Non-pigmented ciliary epithelial cell (primary cell): ENCODE measurements at places on chromosomes 16 and 17.

DNA sequence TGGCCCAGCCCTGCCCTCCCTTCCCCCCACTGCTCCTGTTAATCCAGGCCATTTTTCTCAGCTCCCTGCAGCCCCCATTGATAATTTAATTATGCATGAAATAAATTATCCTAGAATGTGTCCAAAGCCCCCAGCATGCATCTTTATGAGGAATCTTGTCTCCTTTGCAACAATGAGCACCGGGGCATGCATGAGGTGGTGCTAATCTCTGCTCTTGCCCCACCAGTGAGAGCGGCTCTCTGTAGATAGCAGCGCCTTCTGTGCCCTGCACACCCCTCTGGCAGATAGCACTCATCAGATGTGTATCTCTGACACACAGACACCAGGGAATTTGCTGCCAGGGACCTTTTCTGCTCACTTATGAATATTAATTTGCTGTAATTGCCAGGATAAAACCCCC is 140.2 kb upstream of the CDC42EP4 start:
- DNase-seq: no peak

DNA sequence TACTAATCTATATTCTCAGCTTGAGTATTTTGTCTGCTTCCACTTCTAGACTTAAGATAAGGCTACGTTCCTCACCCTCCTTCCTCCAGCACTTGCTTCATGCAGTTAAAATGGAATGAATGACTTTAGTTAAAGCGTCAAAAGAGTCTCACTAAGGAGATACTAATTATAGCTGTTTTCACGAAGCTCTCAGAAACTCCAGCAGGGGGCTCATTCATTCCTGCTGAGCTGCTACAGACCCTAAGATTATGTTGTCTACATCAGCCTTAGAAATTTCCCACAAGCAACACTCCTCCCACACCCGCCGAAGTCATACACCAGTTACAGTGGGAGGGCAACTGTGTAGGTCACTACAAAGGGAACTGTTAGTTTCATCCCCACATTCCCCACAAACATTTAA is 57.0 kb upstream of the KIFC3 start:
- no peak for DNase-seq

GRCh38 chr17:50845240-50846147 is 10.1 kb downstream of the WFIKKN2 start:
- no peak for DNase-seq

GRCh38 chr17:69088643-69089200 is 28.0 kb upstream of the ABCA9 start:
- no peak for DNase-seq

DNA sequence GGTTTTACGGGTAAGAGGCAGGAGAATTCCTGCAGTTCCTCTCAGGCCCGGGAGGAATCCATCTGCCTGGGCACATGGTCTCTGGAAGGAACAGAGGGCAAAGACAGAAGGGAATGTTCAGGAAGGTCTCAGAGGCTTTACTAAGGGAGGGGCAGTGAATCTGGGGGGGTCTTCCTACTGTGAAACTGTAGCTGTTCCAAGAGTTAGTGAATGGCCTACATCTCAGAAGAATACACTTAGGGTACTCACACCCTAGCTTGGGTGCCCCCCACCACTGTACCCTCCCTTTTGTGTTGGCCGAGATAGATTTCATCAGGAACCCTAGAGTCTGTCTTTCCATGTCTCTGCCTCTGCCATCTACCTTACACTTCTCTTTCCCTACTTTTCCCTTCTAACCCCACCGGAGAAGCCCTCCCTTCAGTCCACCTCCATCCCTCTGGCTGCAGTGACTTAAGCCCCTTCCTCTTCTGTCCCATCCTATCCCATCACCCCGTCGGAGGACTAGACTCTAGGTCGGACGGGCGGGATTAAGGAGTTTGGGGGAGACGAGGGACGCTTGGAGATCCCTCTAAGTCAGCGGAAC is 316 bp downstream of the DLG4 start:
- no peak for DNase-seq
